Stimulated activated CD4-positive, alpha-beta T cell treated with anti-CD3 and anti-CD28 coated beads, TNF-alpha, amount 100 ng/mL, for 1 hour (primary cell): ENCODE measurements at places on chromosomes 11 and 22.

DNA sequence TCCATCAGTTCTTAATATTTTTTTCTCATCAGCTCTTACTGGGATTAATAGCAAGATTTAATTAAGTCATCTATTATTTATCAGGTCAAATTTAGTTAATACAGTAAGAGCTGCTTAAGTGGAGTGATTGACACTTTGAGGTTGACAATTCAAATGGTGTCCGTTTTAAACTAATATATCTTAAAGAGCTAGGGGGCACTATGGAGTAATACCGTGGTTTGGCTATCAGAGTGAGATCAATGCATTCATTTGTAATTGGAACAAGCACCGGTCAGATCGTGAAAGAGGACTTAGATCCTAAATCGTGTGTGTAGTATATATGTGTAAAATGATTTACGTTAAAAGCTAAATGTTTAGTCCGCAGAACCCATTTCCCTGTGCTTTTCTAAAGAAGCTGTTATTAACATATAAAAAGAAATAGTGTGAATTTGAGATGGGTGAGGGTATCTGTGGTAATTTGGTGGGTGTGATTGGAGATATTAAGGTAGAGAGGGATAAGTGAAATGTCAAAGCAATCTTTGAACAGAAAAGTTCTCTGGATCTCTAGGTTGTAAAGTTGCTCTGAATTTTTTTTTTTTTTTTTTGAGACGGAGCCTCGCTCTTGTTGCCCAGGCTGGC lies 2.3 kb downstream of the SIK2 start:
- no peak for DNase-seq

DNA sequence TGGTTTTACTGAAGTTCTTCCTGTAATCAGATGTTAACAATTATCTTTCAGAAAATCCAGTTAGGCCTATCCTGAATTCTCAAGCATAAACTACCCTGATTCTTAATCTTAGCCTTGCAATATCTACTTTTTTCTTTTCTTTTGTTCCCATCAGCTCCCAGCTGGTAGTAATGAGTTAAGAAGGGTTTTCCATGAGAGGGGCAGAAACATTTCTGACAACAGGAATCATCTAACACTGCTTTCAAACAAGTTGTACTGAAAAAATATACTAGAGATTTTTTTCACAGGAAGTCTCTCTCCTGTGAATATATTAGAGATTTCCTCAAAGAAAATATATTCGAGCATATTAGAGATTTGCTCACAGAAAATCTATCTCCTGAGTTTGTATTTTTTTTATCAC lies 3.3 kb upstream of the TRIM6 start:
- no peak for DNase-seq

GRCh38 chr11:12680246-12680939 lies 6.2 kb downstream of the TEAD1 start:
- DNase-seq: no peak

- no peak for DNase-seq
Measured at GRCh38 chr22:26395926-26396325, 33.1 kb upstream of the ASPHD2 start.

- DNase-seq: no peak
Measured at GRCh38 chr11:110921742-110922521, 209.7 kb upstream of the ARHGAP20 start.

DNA sequence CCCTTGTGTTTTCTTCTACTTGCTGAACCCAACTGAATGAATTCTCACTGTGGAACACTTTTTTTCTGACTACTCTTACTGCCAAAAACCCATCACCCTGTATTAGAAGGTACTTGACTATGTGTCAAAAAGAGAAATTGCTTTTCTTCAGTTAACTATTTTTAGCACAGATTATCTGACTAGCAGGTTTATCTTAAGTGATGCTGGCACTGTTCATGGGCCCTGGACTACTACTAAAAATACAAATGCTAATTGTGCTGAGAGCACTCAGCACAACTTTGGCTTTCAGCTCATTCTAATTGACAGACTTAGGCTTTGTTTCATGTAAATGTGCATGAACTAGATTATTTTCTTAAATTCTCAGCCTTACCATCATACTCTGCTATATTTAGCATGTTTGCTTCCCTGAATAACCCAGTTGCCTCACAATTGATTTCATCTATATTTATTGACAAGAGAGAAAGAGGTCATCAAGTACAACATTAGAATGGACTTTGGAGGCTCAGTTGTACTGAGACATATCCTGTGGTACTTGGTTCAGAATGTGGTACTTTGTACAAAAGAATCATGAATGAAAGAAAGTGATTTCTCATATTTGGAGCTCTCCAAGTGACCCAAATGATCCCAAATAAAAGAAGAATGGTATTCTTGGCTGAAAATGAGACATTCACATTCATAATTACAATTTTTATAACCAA lies 478.3 kb downstream of the KCNA4 start:
- no peak for DNase-seq

- DNase-seq: no peak
Measured at GRCh38 chr11:92670308-92670890, 299.1 kb upstream of the MTNR1B start.

DNA sequence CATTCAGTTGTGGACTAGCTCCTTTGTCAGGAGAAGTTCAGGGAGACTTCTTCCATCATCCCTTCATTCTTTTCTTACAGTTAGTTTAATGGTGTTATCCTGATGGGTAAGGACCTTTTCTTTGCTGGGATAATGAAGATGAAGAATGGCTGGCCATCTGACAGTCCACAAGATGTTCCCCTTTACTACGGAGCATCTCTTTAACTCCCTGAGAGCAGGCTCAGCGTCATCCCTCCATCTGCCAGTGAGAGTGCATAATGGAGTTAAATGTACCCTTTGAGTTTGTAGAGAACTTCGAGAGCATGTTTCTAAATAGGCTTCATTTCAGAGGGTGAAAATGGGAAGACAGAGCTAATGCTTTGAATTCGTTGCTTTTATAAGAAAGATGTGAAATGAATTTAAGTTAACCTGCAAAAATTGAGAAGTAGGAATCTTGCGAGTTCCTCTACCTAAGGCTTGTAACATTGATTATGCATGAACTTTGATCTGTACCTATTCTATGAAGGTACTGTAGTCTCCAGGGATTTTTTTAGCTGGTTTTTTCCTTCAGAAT lies 1.7 kb downstream of the EP300 start:
- no peak for DNase-seq

- DNase-seq: no peak
Measured at GRCh38 chr22:22738959-22739585, 94.7 kb downstream of the GGTLC2 start.

GRCh38 chr11:60700689-60701468 lies 1.5 kb downstream of the MS4A8 start:
- DNase-seq: no peak

- DNase-seq: no peak
Measured at GRCh38 chr11:118618115-118618990, 10.9 kb downstream of the PHLDB1 start.

GRCh38 chr11:107250017-107250416 lies 207.6 kb downstream of the CWF19L2 start:
- DNase-seq: no peak

DNA sequence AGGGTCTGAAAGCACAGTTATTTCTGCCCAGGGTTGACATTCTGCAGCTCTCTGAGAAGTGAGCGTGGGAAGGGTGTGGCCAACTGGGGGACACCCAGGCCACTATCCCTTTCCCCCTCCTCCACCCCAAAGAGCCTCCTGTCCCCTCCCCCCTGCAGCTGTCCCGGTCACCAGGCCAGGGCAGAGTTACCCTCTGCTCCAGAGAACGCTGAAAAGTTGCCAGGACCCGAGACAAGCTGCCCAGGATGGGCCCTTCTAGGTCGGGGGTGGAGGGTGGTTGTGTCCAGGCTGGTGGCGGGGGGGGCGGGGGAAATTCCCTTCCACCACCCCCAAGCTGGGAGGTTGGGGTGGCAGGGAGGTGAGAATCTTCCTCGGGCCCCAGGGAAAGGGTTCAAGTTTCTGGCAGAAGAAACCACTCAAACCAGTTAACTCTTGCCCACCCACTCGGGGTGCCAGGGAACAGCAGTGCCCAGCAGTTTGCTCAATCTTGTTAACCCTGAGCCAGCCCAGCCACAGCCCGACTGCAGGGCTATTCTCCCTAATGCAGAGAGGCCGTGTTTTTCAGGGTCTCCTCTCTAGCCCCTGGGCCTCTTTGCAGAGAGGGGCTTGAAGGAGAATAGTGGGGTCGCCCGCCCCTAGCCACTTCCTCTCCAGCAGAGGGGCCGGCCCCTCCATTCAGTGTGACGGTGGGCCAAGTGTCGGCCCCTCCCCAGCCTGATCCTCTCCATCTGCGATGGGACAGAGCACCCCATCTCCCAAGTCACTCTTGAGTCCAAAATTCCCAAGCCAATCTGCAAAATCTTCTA lies 697 bp downstream of the LGALS1 start:
- no peak for DNase-seq

DNA sequence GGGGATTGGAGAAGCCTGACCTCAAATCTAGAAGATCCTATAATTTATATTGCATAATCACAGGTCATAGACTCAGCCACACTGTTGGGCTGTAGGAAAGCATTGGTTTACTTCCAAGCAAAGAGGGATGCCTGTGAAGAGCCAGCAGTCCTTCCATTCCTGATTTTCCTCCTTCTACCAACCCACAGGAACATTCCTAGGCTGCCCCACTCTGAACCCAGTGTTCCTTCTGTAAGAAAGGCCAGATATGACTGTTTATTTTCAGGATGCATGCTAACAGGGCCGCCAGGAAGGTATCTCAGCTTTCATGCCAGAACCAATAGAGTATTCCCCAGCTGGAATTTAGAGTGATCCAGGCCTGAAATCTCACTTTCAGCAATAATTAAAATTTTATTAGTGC lies 197.1 kb downstream of the ETS1 start:
- DNase-seq: no peak

GRCh38 chr22:42544686-42545085 lies 9.1 kb upstream of the SERHL2 start:
- DNase-seq: no peak

DNA sequence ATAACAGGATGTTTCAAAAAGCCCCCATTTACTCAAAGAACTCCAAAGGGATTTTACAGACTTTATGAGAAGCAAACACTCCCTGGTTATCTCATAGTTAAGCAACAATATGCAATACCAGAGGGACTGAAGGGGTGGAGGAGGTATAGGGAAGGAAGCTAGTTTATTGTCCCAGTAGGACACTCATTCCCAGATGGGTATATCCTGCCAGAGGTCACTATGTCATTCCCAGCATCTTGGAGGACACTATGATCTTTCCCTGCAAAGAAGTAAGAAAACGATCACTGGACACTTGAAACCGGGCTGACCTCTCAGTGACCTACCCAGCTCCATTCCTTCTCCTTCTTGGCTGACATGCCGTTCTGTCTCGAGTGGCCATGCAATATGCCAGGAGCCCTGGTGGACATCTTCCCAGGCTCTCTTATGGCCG lies 114.5 kb downstream of the NAT10 start:
- DNase-seq: no peak

DNA sequence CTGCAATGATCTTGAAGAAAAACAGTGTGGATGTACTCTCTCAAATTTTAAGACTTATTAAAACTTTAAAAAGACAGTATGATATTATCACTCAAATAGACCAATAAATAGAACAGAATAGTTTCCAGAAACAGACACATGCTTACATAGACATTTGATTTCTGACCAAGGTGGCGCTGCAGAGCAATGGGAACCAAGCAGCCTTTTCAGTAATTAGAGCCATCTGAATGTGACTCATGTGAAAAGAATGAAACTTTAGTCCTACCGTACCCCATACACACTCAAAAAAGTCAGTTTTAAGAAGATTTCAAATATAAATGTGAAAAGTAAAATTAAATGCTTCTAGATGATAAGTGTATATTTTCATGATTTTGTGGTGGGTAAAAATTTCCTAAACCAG lies 74.2 kb upstream of the MS4A8 start:
- DNase-seq: no peak

DNA sequence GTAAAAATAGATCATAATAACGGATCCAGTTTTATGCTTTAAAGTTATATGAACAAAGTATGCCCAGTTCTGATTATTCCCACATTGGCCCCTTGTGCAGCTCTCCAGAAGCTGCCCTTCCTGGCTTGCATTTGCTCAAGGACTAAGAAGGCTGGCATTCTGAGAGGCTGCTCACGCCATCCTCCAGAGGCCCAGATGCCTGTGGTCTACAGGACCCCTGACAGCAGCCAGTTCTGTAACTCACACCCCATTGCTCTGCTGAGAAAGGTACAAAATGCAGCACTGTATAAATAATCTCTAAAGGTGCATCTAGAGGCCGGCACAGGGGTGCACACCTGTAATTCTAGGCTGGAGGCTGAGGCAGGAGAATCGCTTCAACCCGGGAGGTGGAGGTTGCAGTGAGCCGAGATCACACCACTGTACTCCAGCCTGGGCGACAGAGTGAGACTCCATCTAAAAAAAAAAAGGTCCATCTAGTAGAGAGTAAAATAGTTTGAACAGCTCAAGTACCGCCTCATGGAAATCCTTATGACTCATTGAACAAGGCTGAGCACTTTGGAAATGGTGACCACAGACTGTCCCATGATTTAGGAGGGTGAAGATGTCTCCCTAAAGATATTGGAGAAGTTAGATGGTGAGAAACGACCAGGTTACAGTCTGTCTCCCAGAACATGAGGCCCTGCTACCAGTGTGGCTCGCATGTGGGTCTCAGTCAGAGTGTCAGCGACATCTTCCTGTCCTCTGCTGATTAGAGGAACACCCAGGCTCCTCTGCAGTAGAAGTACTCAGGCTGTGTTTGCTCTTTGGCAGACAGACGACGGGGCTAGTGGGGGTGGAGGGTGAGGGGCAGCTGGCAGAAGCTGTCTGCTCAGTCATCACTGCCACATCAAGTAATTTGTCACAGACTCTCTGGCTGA lies 56.3 kb downstream of the KREMEN1 start:
- DNase-seq: no peak

- no peak for DNase-seq
Measured at GRCh38 chr11:94794287-94795168, 26.4 kb downstream of the AMOTL1 start.

GRCh38 chr11:121246021-121246768 lies 46.4 kb upstream of the SC5D start:
- DNase-seq: no peak

DNA sequence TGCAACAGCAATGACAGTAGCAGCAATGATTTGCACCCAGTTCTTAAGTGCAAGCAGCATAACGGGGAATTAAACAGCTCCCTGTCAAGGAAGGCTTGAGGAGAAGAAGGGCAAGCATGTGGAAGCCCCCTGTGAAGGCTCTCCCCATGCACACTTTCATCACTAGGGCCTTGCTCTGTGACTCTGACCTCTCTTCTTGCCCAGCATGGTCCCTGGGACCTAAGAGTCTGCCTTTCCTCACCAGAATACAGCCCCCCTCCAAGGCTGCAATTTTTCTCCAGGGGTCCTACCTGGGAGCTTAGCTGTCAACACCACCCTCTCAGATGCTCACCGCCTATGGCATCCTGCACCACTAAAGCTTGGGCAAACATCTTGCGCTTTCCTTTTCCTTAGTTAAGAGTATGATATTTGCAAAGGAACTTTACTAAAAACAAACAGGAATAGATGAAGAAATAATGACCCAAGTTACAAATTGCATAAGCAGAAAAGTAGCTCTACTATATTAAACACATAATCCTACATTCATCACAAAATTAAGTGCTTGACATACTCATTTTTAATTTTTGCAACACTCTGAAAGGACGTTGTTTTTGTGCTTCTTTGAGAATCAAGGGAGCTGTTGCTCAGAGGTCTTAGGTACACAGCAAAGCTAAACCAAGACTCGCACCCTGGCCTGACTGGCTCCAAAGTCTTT lies 187.6 kb downstream of the ADAMTS15 start:
- DNase-seq: no peak
